Panc1 (cell line): ENCODE measurements at places on chromosomes 1 and 21. TPM values are rescaled to one million over a fixed set of nuclear protein-coding genes. Genes with fewer than 3 reads are reported as not detected.

DNA sequence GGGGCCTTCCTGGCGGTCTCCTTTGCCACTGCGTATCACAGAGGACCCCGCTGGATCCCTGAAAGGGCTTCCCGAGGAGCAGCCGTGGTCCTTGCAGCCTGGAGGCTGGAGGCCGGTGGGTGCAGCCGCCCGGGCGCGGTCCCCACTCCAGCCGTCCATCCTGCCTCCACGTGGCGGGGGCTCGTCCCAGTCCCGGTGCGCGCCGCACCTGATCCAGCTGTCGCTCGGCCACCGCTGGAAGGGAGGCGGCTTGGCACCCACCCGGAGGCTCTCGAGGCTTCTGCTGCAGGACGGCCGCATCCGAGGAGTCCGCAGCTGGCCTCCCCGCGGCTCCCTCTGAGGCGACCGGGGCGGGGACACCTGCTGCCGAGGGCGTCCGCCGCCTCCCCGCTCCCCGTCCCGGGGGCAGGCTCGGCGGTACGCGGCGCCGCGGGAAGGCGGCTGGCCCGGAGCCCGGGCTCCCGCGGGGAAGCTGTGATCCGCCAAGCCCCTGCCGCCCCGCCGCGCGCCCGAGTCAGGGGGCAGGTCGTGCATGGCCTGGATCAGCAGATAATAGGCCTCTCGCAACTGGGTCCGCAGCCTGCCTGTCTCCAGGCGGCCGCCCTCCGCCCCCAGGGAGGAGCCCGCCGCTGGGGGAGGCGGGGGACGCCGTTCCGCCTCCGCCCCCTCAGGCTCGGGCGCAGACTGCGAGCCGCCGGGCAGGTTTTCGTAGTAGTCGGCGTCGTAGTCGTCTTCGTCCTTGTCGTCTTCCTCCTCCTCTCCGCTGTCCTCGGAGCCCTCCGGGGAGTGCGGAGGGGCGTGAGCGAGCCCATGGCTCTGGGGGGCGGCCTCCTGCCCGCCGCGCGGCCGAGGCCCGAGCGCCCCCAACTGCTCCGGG is at the start of gene SYDE2:
TSS of gene SYDE2 (minus strand) at position 554 of the 877 bp plus-strand sequence. CDS start at position 534, 20 bp downstream.
- DNase-seq: no peak
- peaks cover 61% of the 10 kb centered on the region for H3K4me1 ChIP-seq
- peaks cover 2% of the 10 kb centered on the region; the same call in 1 of the 2 replicates for H3K36me3 ChIP-seq
- H3K27ac ChIP-seq: peak within 1 kb of the TSS; percentile 90

Gene ACKR1
- not detected for total RNA-seq

DNA sequence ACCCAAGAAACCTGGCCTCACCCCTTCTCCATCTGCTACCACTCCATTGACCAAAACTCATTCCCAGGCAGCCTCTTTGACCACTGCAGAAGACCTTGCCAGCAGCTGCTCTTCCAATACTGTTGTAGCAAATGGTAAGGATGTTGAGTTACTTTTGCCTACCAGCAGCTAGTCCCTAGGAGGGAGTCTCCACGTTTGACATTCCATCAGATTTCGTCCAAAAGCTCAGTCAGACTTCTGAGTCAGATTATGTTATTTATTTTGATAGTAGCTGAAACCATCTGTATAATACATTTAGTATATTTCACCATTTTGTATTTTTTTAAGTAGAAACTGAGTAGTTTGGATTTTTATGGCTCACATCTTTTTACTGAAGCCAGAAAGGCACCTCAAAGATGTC is 51.5 kb upstream of the WNT2B start:
- H3K27ac ChIP-seq: no peak overlapping the region
- H3K27me3 ChIP-seq: no peaks in the 10 kb centered on the region
- H3K36me3 ChIP-seq: no peaks in the 10 kb centered on the region; the same call in 1 of the 2 replicates
- H3K4me1 ChIP-seq: no peaks in the 10 kb centered on the region
- no peak overlapping the region for H3K4me3 ChIP-seq

DNA sequence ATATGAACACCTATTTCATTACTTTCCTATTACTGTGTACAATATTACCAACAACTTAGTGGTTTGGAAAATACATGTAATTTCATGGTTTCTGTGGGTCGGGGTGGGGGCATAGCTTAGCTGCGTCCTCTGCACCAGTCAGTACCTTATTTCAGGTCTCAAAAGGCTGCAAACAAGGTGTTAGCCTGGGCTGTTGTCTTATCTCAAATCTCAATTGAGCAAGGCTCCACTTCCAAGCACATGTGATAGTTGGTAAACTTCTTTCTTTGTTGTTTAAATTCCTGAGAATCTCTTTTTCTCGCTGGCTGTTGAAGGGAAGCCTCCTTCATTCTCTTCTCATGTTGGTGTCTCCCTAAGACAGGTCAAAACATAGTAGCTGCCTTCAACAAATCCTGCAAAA is 485.4 kb downstream of the AMY1C start:
- H3K4me3 ChIP-seq: no peak overlapping the region
- no peaks in the 10 kb centered on the region for H3K4me1 ChIP-seq
- H3K27ac ChIP-seq: no peak overlapping the region
- H3K27me3 ChIP-seq: no peaks in the 10 kb centered on the region
- no peak for DNase-seq

Gene CFHR4
- total RNA-seq: not detected

GRCh38 chr21:28693476-28693875 is 299.2 kb downstream of the LTN1 start:
- DNase-seq: no peak
- H3K27ac ChIP-seq: no peak overlapping the region
- no peaks in the 10 kb centered on the region for H3K36me3 ChIP-seq
- H3K4me1 ChIP-seq: no peaks in the 10 kb centered on the region
- no peak overlapping the region for H3K4me3 ChIP-seq

DNA sequence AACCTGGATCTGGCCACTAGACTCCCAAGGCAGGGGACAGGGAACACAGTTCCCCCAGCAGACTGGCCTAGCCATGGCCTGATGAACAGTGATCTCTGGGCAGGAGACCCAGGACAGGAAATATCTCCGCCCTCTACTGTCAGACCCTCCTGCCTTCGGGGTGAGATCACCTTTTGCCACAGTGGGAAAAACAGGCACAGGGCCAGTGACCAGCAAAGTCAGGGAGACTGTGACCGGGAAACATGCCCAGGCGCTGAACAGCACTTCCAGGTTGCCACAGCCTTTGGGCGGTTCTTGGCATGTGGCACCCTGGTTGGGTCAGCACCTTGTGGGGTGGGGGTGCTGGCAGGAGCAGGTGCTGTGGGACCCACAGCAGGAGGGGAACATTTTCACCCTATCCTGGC is 8.9 kb upstream of the ZNF669 start:
- no peak for DNase-seq
- H3K4me1 ChIP-seq: peaks cover 21% of the 10 kb centered on the region
- no peaks in the 10 kb centered on the region for H3K36me3 ChIP-seq
- H3K4me3 ChIP-seq: no peak overlapping the region
- peak overlapping the region; percentile 48; the same call in 1 of the 2 replicates for H3K27ac ChIP-seq

Gene CNR2
- not detected for total RNA-seq

- no peak for DNase-seq
- peak overlapping the region; percentile 90 for H3K27ac ChIP-seq
- no peaks in the 10 kb centered on the region for H3K36me3 ChIP-seq
- H3K27me3 ChIP-seq: no peaks in the 10 kb centered on the region
- H3K4me1 ChIP-seq: peaks cover 11% of the 10 kb centered on the region; the same call in 1 of the 2 replicates
These were observed 794 bp upstream of the FAM76A start for GRCh38 chr1:27724961-27725373.

Gene NES
- 56.3 TPM for total RNA-seq

DNA sequence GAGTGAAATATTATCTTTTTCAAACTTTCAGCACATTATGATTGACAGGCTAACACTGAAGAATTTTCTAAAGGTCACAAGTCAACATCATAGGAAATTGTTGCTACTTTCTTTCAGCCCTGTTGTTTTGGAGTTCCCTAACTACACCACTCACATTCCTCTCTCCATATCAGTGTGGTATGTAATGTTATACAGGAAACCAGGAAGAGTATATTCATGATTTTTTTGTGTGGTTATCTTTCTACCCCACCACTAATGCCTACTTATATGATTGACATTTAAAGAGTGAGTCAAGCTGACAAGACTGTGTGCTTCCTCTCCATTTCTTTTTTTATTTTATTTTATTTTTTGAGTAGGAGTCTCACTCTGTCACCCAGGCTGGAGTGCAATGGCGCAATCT is 47.8 kb upstream of the PRDM2 start:
- no peaks in the 10 kb centered on the region for H3K36me3 ChIP-seq
- no peak overlapping the region for H3K4me3 ChIP-seq
- peaks cover 5% of the 10 kb centered on the region; the same call in 1 of the 2 replicates for H3K27me3 ChIP-seq
- DNase-seq: no peak
- H3K27ac ChIP-seq: no peak overlapping the region

GRCh38 chr1:44543064-44543744 is 131.1 kb downstream of the TMEM53 start:
- no peak overlapping the region for H3K4me3 ChIP-seq
- no peaks in the 10 kb centered on the region for H3K4me1 ChIP-seq
- no peak for DNase-seq
- no peaks in the 10 kb centered on the region for H3K36me3 ChIP-seq
- no peak overlapping the region for H3K27ac ChIP-seq
- H3K27me3 ChIP-seq: no peaks in the 10 kb centered on the region

GRCh38 chr1:78045926-78046778 is at the start of gene GIPC2:
Gene GIPC2 (plus strand): TSS chr1:78045966. CDS start chr1:78046095, 129 bp downstream.
- H3K27ac ChIP-seq: no peak within 1 kb of the TSS
- H3K4me3 ChIP-seq: peak within 1 kb of the TSS; percentile 55
- H3K36me3 ChIP-seq: no peaks in the 10 kb centered on the region
- H3K4me1 ChIP-seq: peaks cover 4% of the 10 kb centered on the region
- DNase-seq: no peak

GRCh38 chr1:201557572-201557958 is 18.6 kb downstream of the NAV1 start:
- H3K27ac ChIP-seq: no peak overlapping the region
- H3K36me3 ChIP-seq: no peaks in the 10 kb centered on the region
- no peaks in the 10 kb centered on the region for H3K4me1 ChIP-seq
- DNase-seq: no peak

Gene TMEM52
- total RNA-seq: 2.5 TPM

DNA sequence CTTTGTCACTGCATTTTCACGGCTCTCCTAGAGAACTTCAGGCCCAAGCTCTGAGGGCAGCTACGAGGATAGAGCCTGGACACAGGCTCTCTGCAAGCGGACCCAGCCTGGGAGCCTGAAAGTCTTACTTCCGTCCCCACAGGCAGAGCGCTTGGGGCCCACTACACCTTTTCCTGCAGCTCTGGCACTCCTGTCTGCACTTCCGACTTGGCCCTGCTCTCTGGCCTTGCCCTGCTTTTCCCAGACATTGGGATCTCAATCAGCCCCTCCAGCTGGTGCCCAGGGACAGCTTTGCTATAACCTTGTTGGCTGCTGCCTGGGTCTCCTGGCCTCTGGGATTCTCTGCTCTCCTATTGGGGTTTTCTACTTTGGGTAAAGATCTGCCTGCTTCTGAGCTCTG is 27.6 kb downstream of the WNT4 start:
- H3K27ac ChIP-seq: no peak overlapping the region
- no peak for DNase-seq
- H3K4me3 ChIP-seq: no peak overlapping the region
- no peaks in the 10 kb centered on the region; the same call in 1 of the 2 replicates for H3K36me3 ChIP-seq

- no peaks in the 10 kb centered on the region for H3K4me1 ChIP-seq
- no peak for DNase-seq
- H3K27ac ChIP-seq: no peak overlapping the region
- no peaks in the 10 kb centered on the region for H3K27me3 ChIP-seq
- no peaks in the 10 kb centered on the region for H3K36me3 ChIP-seq
These were observed 35.4 kb downstream of the RSPH1 start for GRCh38 chr21:42460391-42461184.

GRCh38 chr1:108211014-108211413 is 10.9 kb upstream of the SLC25A24 start:
- peaks cover 5% of the 10 kb centered on the region; the same call in 1 of the 2 replicates for H3K27me3 ChIP-seq
- H3K27ac ChIP-seq: no peak overlapping the region
- no peak overlapping the region for H3K4me3 ChIP-seq
- H3K4me1 ChIP-seq: no peaks in the 10 kb centered on the region

Gene CHODL
- 0.10 TPM for total RNA-seq

Gene MAP3K7CL
- total RNA-seq: 0.31 TPM

DNA sequence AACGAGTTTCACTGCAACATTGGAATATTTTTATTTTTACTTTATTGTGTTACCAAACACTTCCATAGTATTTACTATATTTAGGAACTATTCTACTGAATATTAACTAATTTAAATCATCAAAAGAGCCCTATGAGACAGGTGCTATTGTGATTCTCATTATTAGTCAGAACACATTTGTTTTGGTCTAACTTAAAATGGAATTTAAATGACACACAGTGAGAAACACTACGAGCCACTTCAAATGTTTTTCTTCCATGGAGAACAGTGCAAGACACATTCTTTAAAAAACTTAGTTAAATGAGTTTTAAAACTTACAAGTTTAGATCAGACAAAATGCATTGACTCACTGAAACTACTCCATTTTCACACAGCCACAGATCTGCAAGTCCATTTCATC is 6.6 kb upstream of the TRAF3IP3 start:
- peaks cover 4% of the 10 kb centered on the region; the same call in 1 of the 2 replicates for H3K27me3 ChIP-seq
- H3K4me1 ChIP-seq: no peaks in the 10 kb centered on the region
- H3K4me3 ChIP-seq: no peak overlapping the region

Gene CHI3L1
- 0.10 TPM for total RNA-seq

DNA sequence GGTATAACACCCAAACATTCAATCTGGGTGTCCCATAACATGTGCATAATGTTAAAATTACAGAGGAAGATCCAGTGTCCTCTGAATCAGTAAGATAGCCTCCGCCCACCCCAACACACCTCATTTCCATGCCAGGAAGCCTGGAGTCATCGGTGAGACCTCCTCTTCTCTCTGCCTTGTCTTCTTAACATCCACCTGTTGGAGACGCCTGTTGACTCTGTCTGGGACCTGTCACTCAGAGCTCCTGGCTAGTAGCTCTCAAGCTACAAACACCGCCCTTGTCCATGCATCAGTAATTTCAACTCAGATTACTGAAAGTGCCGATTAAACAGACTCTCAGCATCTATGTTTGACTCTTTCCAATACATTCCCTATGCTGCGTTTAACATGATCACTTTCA is 27.4 kb downstream of the KCNJ15 start:
- no peaks in the 10 kb centered on the region for H3K36me3 ChIP-seq
- no peak overlapping the region for H3K4me3 ChIP-seq
- no peaks in the 10 kb centered on the region for H3K4me1 ChIP-seq
- no peak overlapping the region for H3K27ac ChIP-seq

Gene SPRR2B
- total RNA-seq: not detected

- no peak within 1 kb of the TSS for H3K27ac ChIP-seq
- no peaks in the 10 kb centered on the region for H3K36me3 ChIP-seq
- H3K4me3 ChIP-seq: peak within 1 kb of the TSS; percentile 30
- H3K27me3 ChIP-seq: no peaks in the 10 kb centered on the region
- DNase-seq: no peak
These were observed at the start of gene LAMC2 for GRCh38 chr1:183185941-183186490. Gene LAMC2 (plus strand): TSS chr1:183186264. CDS start chr1:183186353, 89 bp downstream.

Gene CRABP2
- 1,115 TPM for total RNA-seq

DNA sequence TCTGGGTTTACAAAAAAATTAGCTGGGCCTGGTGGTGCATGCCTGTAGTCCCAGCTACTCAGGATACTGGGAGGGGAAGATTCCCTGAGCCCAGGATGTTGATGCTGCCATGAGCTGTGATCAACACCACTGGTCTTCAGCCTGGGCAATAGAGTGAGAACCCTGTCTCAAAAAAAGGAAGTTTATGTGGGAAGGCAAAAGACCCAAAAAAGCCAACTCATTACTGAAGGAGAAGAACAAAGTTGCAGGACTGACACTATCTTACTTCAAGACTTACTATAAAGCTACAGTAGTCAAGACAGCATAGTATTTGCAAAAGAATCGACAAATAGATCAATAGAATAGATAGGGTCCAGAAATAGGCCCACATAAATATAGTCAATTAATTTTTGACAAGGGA is 9.2 kb upstream of the PTGS2 start:
- no peaks in the 10 kb centered on the region for H3K4me1 ChIP-seq
- no peak for DNase-seq
- H3K36me3 ChIP-seq: no peaks in the 10 kb centered on the region
- H3K4me3 ChIP-seq: no peak overlapping the region
- no peaks in the 10 kb centered on the region for H3K27me3 ChIP-seq

Gene TMEM240
- total RNA-seq: 4.1 TPM

Gene ADCY10
- 0.10 TPM for total RNA-seq
